Cortex of kidney (tissue), 1 donor: ENCODE measurements at places on chromosomes 2 and 18.

GRCh38 chr2:151638191-151638933, 95.9 kb downstream of the NEB start:
- DNase-seq: no peak

DNA sequence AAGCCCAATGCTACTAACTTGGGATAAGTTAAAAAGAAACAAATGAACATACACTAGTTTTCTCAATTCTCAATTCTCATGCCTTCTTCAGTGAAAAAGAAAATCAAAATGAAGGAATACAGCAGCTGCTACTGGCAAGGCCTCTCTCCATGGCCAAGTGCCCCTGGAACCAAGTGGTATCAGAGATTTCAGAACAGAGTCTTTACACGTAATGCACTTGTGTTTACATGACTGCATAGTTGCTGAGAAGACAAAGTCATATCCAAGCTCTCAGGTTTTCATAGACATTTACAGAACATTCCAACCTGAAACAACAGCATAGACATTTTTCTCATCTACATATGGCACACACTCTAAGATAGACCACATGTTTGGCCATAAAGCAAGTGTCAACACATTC, 789.9 kb downstream of the CBLN2 start:
- no peak for DNase-seq

DNA sequence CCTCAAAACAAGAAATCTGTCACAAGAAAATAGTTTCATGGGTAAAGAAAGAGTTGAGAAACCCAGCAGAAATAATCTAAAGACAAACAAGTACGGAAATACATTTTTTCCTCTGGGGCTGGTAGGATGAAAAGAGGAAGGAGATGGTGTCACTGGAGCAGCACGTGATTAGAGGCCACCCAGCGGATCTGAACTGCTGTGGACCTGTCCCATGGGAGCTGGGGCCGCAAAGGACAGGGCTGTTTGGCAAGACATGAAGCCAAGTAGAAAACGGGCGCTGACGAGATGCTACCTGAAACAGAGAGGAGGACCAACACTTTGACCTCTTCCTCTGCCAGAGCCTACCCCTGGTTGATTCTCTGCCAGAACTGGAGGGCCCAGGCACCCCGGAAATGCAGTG, 295.4 kb upstream of the ATP5MC3 start:
- DNase-seq: no peak

DNA sequence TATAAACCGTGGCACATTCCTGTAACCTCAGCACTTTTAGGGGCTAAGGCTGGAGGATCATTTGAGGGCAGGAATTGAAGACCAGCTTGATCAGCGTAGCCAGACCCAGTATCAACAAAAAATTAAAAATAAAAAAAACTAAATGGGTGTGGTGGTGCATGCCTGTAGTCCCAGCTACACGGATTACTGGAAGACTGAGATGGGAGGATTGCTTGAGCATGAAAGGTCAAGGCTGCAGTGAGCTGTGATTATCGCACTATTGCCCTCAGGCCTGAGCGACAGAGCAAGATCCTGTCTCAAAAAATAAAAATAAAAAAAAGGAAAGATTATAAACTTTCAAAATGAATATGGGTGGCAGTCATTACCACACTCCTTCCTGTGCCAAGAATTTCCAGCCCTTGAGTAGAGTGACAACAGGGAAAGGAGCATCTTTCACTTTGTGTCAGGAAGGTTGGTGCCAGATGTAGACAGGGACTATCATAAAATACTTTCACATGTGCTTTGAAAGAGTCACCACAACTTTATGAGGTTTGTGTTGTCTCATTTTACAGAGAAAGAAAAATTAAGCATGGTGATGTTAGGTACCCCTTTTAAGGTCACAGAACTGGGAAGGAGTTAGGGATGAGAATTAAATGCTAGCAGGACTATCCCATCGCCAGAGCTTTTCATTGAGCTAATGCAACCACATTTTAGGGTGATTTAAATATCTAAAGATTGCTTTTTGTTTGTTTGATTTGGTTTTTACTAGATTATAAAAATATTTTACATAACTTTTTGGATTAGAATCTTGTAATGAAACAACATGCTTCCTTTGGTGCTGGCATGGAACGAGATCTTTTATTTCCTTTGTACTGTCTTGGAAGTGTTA, 1617.4 kb upstream of the ACVR2A start:
- DNase-seq: no peak

DNA sequence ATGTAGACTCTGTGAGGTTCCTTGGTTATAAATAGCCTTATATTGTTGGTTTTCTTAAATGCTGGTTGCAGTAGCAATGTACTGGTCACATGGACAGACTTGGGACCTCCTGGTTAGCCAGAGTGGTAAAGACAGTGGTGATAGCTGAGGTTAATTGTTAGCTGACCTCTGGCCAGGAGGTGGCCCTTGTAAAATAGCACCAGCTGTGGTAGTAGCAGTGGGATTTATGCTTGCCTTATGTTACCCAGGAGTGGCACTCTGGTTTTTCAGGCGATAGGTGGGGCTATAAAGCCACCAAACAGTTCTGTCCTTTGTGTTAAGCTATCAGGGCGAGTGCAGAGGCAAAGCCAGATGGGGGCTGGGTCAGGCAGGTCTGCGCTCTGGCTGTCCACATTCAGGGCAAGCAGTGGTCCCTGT, 94.8 kb upstream of the SRD5A2 start:
- DNase-seq: no peak

DNA sequence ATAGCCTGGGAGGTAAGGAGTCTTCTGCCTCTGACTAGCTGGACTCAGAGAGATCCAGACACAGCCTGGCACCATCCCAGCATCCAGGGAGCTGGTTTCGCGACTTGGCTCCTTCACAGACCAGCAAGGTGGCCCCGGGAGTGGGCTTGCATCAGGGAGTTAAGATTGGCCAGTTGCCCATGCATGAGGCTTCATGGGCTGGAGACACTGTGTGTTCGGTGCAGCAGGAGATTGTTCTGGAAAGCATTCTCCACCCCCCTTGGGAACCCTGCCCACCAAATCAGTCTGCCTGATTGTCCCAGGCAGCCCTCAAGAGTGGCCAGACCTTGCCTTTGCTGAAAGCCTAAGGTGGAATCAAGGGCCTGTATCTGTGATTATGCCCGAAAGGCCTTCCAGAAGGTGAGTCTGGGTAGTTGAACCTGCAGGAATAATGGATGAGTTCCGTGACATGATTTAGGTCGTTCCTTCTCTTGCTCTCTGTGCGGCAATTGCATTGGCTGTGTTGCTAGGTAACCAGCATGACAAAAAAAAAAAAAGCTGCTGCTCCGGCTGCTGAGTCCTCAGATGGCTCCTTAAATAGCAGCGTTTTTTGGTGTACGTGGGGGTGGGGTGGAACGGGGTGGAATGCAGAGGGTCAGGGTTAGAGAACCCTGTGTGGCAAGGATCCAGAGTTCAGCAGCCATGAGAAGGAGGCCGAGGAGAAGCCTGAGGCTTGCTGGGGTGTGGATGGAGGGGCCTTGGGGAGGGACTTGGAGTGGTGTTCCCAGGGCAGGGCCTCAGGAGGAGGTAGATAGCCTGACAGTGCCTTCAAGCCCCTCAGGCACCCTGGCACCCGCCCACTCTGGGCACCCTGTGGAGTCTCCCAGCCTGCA, 93.0 kb upstream of the MCFD2 start:
- DNase-seq: no peak

DNA sequence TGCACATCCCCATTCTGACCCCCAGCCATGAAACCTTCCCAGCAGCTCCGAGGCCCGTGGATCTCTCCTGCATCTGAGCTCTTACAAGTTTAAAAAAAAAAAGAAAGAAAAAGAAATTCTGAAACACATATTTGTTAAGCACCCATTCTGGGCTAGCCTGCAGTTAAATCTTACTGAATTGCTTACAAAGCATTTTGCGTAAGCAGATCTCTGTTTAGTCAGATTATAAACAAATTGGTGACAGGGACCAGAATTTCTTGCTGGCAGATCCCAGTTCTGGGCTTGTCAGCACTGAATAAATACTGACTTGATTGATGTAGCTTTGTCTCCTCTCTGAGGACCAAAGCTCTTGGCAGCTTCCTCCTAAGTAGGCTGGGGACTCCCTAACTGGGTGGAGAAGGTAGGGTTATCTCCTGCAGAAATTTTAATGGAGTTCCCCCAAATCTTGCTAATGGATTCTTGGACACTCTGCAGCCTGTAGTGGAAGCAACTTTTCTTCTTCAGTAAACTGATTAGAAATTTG, 160.9 kb downstream of the MIB1 start:
- DNase-seq: no peak

DNA sequence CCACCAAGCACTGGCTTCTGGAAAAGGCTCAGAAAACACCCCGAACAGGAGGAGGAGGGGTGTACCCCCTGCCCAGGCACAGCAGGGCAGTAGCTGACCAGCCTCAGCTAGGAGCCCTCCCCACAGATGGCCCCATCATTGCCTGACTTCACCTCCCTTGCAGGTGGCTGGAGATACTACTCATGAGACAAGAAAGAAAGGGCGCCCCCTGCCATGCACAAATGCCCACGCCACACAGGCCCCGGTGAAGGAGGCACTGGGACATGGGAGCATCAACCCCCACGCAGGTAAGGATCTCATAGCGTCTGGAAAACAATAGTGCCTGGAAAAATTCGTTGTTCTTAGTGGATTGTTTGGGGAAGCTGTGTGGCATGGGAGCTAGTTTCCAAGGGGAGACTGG, 240.6 kb downstream of the TFCP2L1 start:
- no peak for DNase-seq

GRCh38 chr2:40120026-40120425, 331.9 kb downstream of the SLC8A1 start:
- DNase-seq: no peak

DNA sequence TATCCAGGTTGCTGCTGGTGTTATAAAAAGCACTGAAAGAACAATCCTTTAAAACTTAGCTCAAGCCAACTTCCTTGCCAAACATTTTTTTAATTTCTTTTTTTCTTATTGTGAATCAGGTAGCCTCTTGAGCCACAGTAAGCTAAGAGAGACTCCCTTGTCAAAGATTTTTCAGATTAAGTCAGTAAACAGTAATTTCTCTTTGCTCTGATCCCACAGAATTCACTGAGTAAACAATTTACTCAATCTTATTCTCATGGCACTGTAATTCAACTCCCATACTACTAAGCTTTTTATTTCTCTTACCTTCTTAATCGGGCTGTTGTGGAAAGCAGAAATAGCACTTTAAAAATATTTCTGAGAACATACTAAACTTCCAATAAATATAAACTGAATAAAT, 82.7 kb downstream of the C2orf74 start:
- DNase-seq: no peak

DNA sequence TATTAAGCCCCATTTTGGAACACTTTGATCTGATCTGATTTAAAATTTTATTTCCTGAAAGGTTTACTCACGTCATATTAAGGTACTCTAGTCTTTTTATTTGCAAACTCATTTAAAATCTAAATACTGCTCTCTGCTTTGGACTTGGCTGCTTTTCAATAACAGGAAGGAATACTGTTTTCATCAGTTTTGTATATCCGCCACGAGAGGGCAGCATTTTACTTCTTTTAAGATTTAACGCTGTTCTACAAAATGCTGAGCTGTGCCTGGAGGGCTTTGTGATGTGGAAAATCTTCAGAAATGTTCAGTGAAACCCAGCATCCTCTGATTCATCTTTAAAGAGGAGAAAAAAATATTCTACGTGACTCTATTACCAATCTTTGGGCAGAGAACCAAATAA, 37.5 kb upstream of the SLC38A11 start:
- DNase-seq: no peak

- no peak for DNase-seq
Observed at GRCh38 chr2:161426922-161427663, 11.0 kb downstream of the TBR1 start.

GRCh38 chr2:70474256-70474848, 79.3 kb downstream of the TGFA start:
- DNase-seq: no peak

GRCh38 chr2:83817511-83817910, 641.6 kb downstream of the SUCLG1 start:
- DNase-seq: no peak

DNA sequence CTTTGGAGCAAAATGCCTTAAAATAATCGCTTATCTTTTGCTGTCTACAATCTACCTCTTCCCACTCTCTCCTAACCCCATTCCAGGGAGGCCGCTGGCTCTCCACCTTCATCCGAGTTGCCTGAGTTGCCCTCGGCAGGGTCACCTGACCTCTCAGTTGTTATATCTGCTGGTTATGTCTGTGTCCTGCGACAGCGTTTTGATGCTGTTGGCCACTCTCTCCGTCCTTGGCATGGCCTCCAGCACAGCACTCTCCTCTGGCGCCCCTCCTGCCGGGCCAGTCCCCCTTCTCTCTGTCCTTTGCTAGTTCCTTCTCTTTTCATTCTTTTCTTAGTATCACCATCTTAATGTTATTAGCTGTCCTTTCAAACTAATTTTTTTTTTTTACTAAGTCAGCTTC, 41.6 kb downstream of the TRAF3IP1 start:
- DNase-seq: no peak

- no peak for DNase-seq
Observed at GRCh38 chr2:150997702-150998440, 263.8 kb downstream of the RBM43 start.

DNA sequence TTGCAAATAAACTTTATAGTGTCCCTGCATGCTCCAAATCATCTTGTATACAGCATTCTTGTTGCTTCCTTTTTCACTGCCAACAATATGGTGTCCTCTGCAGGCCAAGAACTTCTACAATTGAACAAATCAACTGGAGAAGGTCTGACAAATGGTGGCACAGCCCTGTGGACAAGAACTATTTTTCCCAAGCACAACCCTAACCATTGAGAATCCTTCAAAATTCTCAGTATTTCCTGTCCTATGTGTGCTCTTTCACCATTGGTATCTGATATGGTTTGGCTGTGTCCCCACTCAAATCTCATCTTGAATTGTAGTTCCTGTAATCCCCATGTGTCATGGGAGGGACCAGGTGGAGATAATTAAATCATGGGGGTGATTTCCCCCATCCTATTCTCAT, 865.1 kb upstream of the ACVR2A start:
- no peak for DNase-seq

GRCh38 chr18:53101536-53102105, 761.6 kb downstream of the DCC start:
- DNase-seq: no peak

GRCh38 chr2:76075126-76075525, 364.4 kb upstream of the GCFC2 start:
- DNase-seq: no peak

GRCh38 chr2:84881581-84882413, 913 bp upstream of the TRABD2A start:
- no peak for DNase-seq

DNA sequence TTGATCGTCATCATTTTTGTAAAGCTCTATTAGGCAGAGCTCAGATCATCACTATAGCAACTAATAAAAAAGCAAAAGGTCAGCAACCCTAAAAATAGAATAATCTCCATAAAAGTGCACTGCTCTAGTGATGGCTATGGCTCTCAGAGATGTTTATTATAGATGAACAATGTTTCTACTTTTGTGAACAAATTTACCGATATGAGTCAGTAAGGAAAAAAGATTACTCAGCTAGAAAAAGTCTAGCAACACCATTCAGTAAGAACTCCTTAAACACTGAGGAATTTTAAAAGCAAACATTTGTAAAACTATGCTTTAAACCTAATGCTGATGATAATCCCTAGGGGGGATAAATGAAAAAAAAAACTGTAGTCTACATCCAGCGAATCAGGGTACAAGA, 69.6 kb downstream of the ACVR1C start:
- no peak for DNase-seq
